ENCODE measurements at places on chromosomes 13 and 19.

DNA sequence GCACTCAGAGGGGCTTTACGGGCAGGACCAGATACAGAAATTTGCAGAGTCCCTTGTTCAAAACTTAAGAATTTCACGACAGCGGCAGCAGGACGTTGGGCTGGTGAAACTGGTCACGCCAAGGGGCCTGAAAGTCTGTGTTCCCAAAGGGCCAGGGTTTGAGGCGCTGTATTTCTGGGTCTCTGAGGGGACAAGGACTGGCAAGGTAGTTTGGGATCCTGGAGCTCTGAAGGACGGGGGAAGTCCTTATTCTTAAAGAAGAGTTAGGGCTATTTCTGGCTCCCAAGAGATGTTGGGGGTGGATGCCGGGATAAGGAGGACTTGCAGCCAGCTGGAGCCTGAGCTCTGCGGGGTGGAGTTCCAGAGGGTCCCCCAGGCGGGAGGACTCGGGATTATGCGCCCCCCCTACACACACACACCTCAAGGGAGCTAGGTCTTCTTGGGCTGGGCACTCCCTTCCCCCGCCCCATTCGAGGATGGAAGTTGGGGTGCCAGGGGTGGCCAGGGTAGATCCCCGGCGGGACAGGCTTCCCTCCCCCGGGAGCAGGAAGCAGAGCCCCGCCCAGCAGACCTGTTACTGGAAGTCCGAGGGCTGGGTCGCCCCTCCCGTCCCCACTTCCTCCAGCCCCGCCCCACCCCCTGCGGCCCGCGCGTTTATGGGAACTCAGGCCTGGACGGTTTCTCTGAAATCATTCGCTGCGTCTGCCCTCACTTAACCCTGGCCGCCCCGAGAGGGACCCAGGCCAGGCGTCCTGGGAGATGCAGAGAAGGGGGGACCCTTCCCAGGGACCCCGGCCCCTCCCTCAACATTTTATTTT, 5.6 kb downstream of the BCL3 start:
- peak; percentile 83 for DNase-seq

DNA sequence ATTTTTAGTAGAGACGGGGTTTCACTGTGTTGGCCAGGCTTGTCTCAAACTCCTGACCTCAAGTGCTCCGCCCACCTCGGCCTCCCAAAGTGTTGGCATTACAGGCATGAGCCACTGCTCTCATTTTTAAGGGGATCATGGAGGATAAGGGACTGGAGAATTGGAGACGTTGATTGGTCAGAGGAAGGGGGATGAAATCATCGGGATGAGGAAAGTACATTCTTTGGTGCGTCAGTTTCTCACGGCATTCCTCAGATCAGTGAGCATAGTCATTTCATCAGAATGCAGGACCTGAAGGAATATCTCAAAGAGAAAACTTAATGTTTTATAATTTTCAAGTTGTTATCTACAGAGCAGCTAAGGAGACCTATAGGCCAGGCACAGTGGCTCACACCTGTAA, 14.0 kb downstream of the ZNF114 start:
- DNase-seq, result peak; percentile 91

- no peak for DNase-seq
These were observed 2.7 kb downstream of the PLAUR start for GRCh38 chr19:43667126-43667875.

DNA sequence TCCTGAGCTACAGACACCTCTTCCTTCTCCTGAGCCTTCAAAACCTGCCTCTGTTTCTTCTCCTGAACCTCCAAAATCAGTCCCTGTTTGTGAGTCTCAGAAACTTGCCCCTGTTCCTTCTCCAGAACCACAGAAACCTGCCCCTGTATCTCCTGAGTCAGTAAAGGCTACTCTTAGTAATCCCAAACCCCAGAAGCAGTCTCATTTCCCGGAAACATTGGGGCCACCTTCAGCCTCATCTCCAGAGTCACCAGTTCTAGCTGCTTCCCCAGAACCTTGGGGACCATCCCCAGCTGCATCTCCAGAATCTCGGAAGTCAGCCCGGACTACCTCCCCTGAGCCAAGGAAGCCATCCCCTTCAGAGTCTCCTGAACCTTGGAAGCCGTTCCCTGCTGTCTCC, 10.0 kb downstream of the CHAMP1 start:
- DNase-seq, result no peak

DNA sequence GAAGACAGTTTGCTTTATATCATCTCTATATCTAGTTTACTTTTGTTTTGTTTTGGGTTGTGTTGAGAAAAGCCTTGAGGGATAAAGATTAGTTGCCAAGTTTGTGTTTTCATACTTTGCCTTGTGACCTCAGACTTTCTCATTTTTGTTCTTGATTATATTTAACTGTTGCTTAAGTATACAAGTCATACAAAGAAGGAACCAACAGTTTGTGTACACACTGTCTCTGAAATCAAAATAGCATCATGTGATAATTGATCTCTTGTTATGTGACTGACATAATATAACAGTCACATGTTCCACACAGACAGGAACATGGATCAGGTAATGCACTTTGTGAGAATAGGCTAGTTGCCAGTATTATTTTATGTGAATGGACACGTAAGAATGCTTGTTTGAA, 70.8 kb downstream of the SHISA2 start:
- no peak for DNase-seq

DNA sequence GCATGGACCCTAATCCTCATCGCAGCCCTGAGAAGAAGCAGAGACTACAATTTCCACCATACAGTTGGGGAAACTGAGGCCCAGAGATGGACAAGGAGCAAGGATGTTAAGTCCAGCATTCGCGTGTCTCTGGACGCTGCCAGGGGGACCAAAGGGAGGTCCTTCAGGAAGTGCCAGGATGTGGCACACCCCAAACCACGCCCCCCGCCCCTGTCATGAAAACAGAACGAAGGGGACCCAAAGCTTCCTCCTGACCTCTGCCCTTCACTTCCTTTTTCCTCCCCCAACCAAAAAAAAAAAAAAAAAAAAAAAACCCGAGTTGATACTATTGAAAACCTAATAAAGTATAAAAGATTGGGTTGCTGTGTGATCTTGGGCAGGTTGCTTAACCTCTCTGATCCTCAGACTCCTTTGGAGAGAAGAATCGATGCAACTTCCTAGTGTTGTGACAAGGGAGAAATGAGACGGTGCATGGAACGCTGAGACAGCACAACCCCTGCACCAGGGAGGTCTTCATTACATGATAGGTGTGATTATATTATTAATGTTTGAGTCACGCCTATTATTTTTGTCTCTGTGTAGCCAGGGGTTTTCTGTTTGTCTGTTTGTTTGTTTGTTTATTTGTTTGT, 2.7 kb upstream of the ZBTB7A start:
- no peak for DNase-seq

DNA sequence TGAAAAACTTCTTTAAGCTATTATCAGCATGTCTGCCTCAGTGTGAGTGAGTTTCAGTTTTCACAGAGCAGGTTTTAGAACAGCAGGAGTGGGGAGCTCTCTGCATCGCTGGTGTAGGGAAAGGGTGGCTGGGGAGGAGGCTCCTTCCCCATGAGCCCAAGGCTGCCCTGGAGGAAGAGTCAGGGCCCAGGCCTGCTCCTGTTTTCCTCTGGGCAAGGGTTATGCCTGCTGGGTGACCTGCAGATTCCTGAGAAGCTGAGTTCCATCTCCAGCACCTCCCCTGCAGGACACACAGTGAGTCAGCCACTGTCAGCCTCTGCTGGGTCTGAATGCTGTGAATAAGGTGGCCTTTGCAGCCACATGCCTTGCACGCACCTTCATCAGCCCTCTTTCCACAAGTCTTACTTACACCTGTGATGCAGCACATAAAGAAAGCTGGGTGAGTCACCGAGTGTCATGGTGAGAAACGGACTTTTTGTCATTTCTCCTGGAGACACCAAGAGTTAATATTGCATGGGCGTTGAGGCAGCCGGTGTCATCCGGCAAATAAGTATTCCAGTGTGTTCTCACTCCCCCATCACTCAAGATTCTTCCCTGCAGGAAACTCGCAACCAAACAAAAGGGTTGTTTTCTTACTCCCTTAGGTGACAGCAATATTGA, 186.4 kb upstream of the KL start:
- DNase-seq, result peak; percentile 39

- no peak for DNase-seq
These were observed 16.9 kb upstream of the F2RL3 start for GRCh38 chr19:16871871-16872270.

DNA sequence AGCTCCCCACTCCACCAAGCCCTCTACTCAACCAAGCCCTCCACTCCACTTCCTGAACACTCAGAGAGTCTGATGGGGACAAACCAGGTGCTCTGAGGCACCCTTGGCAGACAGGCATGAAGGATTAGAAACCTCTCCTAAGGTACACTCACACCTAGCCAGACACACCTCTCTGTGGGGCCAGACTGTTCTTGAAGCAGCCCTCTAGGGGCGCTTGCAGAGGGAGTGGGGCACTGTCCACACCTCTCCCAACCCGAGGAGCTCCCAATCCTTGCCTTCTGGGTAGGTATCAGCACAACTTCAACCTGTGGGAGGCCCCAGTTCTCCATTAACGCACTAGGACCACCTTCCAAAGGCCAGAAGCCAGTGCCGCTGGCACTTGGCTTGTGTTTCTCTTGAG, 108.7 kb upstream of the VSTM2B start:
- DNase-seq, result no peak

DNA sequence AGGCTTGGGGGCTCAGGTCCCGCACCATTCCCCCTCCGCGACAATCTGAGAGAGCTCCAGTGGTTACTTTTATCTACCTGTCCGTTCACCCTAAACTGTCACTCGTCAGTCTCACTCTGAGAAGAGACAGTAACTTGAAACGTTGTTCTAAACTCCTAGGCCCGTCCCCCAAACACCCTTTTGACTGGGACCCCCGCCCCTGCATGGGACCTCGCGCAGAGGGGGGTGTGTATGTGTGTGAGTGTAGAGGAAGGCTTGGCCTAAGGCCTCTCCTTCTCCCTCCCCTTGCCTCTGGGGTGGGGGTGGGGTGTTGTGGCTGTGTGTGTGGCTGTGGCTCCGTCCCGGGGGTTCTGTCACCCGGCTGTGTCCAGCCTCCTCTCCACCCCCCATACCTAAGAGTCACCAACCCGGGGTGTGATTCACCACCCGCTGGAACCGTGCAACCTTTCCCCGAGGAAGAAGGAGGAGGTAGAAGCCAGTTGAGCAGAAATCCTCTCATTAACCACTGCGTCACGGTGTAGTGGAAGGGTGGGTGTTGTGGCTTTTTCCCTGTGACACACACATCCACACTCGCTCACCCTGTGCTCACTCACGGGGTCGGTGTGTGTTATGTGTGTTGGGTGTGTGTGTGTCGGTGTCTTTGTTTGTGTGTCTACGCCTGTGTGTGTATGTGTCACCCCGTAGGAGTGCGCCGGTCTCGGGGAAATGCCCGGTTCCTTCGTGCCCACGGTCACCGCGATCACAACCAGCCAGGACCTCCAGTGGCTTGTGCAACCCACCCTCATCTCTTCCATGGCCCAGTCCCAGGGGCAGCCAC, 2.4 kb downstream of the FOSB start:
- DNase-seq, result peak; percentile 36

GRCh38 chr13:51333421-51333820, 6.1 kb upstream of the SERPINE3 start:
- DNase-seq, result no peak

DNA sequence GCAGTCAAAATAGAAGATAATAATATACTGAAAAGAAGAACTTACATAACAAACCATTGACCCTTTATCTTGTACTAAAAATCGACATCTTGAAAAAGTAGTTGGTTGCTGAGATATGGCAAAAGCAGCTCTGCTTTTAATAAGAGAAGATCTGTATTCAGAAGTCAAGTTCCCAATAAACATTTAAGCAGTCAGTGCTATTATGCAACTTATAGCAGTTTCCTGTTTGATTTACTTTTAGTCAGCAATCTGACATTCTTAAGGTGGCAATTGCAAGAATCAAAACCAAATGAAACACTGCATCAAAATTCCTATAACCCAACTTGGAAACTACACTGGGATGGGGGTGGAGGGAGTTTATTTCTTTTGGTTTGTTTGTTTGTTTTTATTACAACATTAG, 165.5 kb downstream of the TBC1D4 start:
- peak; percentile 30 for DNase-seq

DNA sequence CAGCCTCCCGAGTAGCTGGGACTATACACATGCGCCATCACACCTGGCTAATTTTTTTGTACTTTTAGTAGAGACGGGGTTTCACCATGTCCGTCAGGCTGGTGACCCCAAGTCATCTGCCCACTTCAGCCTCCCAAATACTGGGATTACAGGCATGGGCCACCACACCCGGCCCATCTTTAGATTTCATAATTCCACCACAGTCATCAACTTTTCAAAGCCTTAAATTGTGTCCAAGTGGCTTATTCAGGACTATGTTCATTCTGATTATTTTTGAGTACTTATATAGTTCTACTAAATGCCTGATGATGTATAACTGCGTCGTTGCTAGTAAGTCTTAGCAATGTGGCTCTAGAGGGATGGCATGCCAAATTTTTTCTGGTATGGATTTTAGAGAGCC, 36.9 kb downstream of the FLT1 start:
- no peak for DNase-seq

DNA sequence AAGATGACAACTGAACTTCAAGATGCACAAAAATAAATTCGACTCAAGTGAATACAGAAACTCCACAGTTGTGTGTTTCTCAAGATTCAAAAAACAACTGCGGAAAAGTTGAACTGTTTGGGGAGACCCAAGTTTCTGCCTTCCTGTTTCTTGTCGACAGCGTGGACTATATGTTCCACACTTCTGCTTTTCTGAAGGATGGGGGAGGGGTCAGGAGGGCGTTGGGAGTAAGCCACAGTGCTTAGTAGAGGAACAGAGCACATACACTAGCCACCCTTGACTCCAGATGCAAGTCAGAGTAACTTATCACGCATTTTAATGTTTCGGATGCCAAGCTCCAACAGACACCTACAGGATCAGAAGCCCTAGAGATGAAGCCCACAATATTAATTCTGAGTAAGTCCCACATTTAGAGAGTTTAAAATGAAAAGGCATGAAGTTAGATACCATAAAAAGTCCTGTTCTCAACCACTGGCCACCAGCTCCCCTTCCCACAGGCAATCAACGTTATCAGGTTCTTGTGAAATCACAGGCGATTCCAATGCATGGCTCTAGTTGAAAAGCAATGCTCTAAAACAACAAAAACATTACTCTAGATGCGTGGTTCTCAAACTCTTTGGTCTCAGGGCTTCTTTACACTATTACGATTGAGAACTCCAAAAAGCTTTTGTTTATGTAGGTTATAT, 4.2 kb downstream of the TUBGCP3 start:
- DNase-seq, result no peak

DNA sequence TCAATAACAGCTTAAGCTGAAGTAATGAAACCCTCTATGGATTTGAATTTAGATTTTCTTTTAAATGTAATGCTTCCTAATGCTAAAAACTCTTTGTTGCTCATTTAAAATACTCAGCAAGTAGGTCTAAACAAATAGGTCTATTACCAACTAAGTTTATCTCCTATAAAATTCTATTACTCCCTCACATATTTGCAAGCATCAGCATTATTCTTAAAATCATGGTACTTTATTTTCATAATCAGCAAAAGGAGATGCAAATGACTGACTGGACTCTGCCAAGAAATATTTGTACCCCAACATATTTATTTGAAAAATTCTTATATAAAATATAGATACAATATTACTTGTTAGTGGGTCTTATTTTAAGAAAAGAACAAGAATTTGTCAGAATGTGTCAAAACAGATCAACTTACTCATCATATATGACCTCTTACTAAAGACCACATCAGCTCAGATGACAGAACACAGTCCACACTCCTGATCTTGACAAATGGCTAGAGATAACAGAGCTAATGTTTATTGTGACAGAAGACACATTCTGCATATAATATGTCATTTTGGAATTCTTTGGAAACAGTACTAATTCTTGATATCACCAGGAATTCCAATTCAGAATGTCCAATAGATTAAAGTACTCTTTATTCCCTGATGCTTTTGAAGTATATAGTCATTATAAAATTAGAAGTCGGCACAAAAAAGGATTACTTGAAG, 704.6 kb upstream of the PCDH9 start:
- DNase-seq, result no peak

GRCh38 chr13:101709952-101710351, 257.5 kb downstream of the ITGBL1 start:
- no peak for DNase-seq

Measured in fibroblast of skin of abdomen (primary cell).